Activated CD4-positive, alpha-beta memory T cell treated with anti-CD3 and anti-CD28 coated beads for 36 hours (primary cell): ENCODE measurements at places on chromosomes 16 and 17. TPM values are rescaled to one million over a fixed set of nuclear protein-coding genes. Genes with fewer than 3 reads are reported as not detected.

GRCh38 chr17:79948406-79948944 is 87.2 kb downstream of the TBC1D16 start:
- no peaks in the 10 kb centered on the region for H3K36me3 ChIP-seq
- H3K27me3 ChIP-seq, result no peaks in the 10 kb centered on the region
- no peaks in the 10 kb centered on the region for H3K4me1 ChIP-seq
- H3K4me3 ChIP-seq, result no peak overlapping the region
- H3K27ac ChIP-seq, result no peak overlapping the region

Gene CSF3
- total RNA-seq, result not detected

Gene CASKIN1
- 0.83 TPM for total RNA-seq

Gene SLC5A11
- not detected for total RNA-seq

- H3K4me3 ChIP-seq, result no peak overlapping the region
- no peak overlapping the region for H3K27ac ChIP-seq
- DNase-seq, result no peak
- H3K4me1 ChIP-seq, result no peaks in the 10 kb centered on the region
- H3K36me3 ChIP-seq, result no peaks in the 10 kb centered on the region
- H3K27me3 ChIP-seq, result peaks cover 7% of the 10 kb centered on the region
Observed at GRCh38 chr17:79921411-79922115, 82.3 kb upstream of the CBX4 start.

Gene DPH1
- 31.1 TPM for total RNA-seq

GRCh38 chr17:57782062-57782490 is 37.0 kb upstream of the CCDC182 start:
- no peak overlapping the region for H3K27ac ChIP-seq
- no peak overlapping the region for H3K4me3 ChIP-seq
- H3K27me3 ChIP-seq, result peaks cover 8% of the 10 kb centered on the region
- no peak for DNase-seq
- no peaks in the 10 kb centered on the region for H3K36me3 ChIP-seq

- DNase-seq, result no peak
- peaks cover 21% of the 10 kb centered on the region for H3K27me3 ChIP-seq
- peaks cover 3% of the 10 kb centered on the region for H3K4me1 ChIP-seq
- H3K27ac ChIP-seq, result no peak overlapping the region
- H3K36me3 ChIP-seq, result no peaks in the 10 kb centered on the region
Observed at GRCh38 chr17:63542942-63543821, 7.1 kb upstream of the DCAF7 start.

DNA sequence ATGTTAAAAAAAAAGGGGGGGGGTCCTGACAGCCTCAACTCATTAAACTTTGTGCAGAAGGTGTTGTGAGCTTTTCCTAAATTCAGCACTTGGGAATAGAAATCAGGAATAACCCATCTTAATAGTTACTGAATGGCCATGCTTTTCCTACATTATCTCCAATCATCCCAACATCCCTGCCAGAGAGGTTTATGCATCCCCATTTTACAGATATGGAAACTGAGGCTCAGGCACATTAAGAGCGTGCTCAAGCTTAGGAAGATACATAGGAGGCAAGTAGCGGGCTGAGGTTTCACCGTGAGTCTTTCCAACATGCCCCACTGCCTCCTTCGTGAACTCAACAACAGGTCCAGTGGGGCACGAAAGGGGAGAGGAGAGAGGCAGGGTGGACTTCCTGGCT is 78.4 kb downstream of the C17orf67 start:
- H3K4me3 ChIP-seq, result no peak overlapping the region
- no peaks in the 10 kb centered on the region for H3K36me3 ChIP-seq
- no peak for DNase-seq
- H3K27me3 ChIP-seq, result peaks cover 6% of the 10 kb centered on the region
- peaks cover 3% of the 10 kb centered on the region for H3K4me1 ChIP-seq
- H3K27ac ChIP-seq, result no peak overlapping the region

- H3K36me3 ChIP-seq, result no peaks in the 10 kb centered on the region
- no peak overlapping the region for H3K27ac ChIP-seq
- DNase-seq, result no peak
- H3K4me3 ChIP-seq, result no peak overlapping the region
- peaks cover 2% of the 10 kb centered on the region for H3K27me3 ChIP-seq
- H3K4me1 ChIP-seq, result peaks cover 5% of the 10 kb centered on the region
Observed at GRCh38 chr16:50835358-50836060, 93.6 kb downstream of the CYLD start.

DNA sequence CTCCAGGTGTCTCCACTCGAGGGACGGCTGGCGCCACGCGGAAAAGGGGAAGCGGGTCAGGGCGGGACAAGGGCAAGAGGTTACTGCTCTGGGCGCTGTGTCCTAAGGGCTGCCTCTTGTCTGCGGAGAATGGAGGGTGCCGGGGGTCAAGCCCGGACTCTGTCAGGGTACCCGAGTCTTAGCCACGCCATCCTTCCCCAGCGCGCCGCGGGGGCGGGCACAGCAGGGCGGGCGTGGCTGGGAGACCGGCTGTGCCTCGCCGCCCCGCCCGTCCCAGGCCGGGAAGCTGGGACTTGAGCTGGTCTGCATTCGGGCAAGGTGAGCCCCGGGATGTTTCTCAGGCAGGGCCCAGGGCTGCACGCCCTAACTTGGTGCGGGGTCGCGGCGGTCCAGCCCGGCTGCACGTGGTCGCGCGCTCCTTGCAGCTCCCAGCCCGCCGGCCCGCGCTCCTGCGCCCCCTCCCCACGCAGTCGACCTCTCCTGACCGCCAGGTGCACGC is 6.2 kb upstream of the ACTG1 start:
- H3K4me3 ChIP-seq, result peak overlapping the region; percentile 45
- DNase-seq, result peak; percentile 39
- H3K4me1 ChIP-seq, result peaks cover 17% of the 10 kb centered on the region
- H3K36me3 ChIP-seq, result no peaks in the 10 kb centered on the region

DNA sequence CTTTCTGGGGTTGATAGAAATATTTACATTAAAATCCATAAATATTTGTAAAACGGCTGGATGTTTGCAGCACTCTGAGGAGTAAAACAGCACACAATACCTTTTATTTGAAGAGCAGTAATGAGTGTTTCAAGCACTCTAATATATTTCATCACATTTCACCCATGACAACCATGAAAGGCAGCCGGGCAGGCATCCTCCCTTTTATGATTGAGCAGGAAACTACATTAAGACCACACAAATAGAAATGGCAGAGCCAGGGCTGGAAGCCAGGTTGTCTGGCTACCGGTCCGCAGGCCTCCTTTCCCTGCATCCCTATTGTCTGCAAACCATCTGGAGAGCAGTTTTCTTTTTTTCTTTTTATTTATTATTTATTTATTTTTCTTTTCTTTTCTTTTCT is 23.1 kb upstream of the GPRC5C start:
- H3K27me3 ChIP-seq, result peaks cover 3% of the 10 kb centered on the region
- H3K4me1 ChIP-seq, result no peaks in the 10 kb centered on the region

GRCh38 chr17:64689106-64689505 is 27.0 kb upstream of the SMURF2 start:
- no peak overlapping the region for H3K27ac ChIP-seq
- no peaks in the 10 kb centered on the region for H3K27me3 ChIP-seq
- H3K36me3 ChIP-seq, result no peaks in the 10 kb centered on the region
- no peaks in the 10 kb centered on the region for H3K4me1 ChIP-seq
- no peak overlapping the region for H3K4me3 ChIP-seq

Gene SMPD3
- total RNA-seq, result 0.12 TPM

- H3K27ac ChIP-seq, result no peak overlapping the region
- no peak overlapping the region for H3K4me3 ChIP-seq
- H3K4me1 ChIP-seq, result no peaks in the 10 kb centered on the region
Observed at GRCh38 chr16:50910736-50911100, 168.8 kb downstream of the CYLD start.

Gene SOCS1
- 146 TPM for total RNA-seq

DNA sequence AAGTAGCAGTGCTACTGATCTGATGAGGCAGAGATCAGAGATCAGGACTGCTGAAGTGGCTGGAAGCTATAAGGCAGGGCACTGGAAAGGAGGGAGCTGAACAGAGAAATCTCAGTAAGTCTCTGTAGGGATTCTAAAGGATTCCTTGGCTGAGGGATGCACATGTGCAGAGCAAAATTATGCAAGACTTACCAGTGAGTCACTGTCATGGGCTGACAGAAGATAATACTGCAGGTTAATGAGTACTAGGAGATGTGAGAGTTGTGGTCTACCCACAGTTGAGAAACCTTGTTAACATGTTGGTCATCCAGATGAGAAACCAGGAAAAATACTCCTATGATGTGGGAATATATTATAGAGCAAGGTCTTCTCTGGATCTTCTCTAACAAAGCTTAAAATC is 378.1 kb downstream of the HAPSTR1 start:
- no peaks in the 10 kb centered on the region for H3K4me1 ChIP-seq
- no peak overlapping the region for H3K4me3 ChIP-seq
- no peak overlapping the region for H3K27ac ChIP-seq
- no peak for DNase-seq
- H3K36me3 ChIP-seq, result no peaks in the 10 kb centered on the region

DNA sequence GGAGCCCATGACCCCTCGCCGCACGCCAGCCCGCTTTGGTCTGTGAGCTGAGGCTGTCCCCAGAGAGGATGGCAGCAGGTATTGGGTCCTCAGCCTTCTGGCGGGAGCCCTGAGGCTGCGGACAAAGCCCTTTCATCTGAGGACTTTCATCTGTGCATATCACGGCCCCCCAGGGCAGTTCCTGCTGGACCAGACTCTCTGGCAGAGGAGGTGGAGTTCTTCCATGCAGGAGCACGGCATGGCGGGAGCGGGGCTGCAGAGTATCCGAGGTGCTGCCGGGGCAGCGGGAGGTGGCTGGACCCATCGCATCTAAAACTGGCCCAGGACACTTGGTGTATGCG is 18.8 kb downstream of the DHX38 start:
- no peaks in the 10 kb centered on the region for H3K4me1 ChIP-seq
- no peak for DNase-seq
- no peak overlapping the region for H3K4me3 ChIP-seq
- no peaks in the 10 kb centered on the region for H3K27me3 ChIP-seq

Gene ITGA2B
- 1.4 TPM for total RNA-seq

DNA sequence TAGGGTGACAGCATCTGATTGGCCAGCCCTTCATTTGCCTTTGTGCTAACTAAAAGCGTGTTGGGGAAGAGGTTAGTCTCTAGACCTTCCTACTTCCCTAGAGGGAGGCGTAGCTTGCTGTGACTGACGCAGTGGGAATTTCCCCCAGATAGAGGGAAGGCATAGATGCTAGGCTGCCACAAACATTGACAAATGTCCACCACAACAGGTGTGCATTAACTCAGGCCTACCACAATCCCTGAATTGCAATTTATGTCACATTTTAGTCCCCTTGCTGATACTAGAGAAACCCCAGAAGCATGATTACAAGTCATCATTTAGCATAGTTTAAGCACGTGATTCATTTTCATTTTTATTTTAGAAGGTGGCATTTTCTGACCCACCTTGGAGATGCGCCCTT is 76.3 kb upstream of the WSB1 start:
- H3K4me3 ChIP-seq, result no peak overlapping the region
- H3K36me3 ChIP-seq, result no peaks in the 10 kb centered on the region
- peaks cover 14% of the 10 kb centered on the region for H3K4me1 ChIP-seq
- no peaks in the 10 kb centered on the region for H3K27me3 ChIP-seq

DNA sequence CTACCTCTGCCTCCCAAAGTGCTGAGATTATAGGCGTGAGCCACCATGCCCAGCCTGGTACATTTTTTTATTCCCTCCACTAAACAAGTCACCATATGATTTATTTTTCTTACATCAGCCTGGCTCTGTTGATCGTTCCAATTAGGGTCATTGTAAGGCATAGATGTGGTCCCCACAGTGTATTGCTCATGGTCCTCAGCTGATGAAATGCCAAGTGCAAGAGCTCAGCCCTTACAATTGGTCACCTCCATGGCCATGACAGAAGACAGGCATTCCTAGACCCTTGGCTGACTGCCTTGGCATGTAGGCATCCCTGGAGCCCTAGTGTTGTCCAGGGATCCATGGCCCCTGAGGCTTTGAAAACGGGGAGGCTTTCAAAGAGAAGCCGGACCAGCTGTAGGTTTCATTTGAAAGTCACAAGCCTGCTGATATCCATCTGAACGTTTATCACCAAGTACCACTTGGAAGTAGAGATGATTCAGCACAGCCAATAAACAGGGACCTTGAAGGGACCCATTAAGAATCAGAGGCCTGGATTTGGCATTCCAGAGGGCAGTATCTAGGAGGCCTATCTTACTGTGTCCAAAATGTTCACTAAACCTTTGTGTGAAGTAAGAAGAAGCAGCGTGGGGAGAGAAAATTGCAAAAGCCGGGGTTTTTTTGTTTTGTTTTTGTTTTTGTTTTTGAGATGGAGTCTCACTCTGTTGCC is 20.6 kb upstream of the PRKCA start:
- H3K4me1 ChIP-seq, result peaks cover 16% of the 10 kb centered on the region
- no peaks in the 10 kb centered on the region for H3K27me3 ChIP-seq
- no peak for DNase-seq
- H3K4me3 ChIP-seq, result no peak overlapping the region
- no peak overlapping the region for H3K27ac ChIP-seq

Gene OR2C1
- total RNA-seq, result not detected

DNA sequence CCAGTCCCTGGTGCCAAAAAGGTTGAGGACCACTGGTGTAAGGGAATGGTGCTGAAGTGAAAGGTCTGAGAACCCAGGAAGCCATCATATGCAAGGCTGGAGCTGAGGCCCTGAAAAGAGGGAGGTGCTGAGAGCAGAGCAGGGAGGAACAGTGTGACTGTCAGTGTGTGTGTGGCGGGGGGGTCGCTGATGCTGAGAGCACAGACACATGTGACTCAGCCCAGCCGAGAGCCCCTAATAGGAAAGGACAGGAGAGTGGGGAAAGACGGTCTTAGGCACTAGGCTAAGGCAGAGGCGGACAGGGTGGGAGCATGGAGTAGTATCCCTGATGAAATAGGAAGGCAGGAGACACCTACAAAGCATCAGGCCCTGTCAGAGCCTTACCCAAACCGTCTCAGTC is 1.2 kb downstream of the B9D1 start:
- H3K4me1 ChIP-seq, result peaks cover 8% of the 10 kb centered on the region
- H3K36me3 ChIP-seq, result no peaks in the 10 kb centered on the region
- peaks cover 4% of the 10 kb centered on the region for H3K27me3 ChIP-seq
- DNase-seq, result no peak
- H3K27ac ChIP-seq, result no peak overlapping the region

Gene TANC2
- 4.2 TPM for total RNA-seq

Gene TMED6
- total RNA-seq, result 0.58 TPM

DNA sequence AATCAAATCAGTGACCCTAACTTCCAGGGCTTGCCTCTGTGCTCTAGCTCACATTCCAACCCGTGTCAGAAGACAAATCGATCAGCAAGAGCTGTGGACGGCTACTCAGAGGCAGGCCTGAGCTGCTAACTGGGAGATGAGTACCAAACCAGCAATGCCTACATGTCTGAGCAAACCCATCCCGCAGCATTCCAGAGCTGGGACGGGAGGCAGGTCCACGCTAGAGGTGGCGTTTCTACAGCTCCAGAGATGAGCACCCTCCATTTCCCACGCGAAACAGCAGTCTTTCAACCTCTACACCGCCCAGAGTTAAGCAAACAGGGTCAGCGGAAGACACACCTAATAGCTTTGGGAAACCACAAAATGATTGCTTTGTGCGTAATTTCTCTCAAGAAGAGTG is 6.5 kb downstream of the NXN start:
- peaks cover 38% of the 10 kb centered on the region for H3K27me3 ChIP-seq
- no peak overlapping the region for H3K4me3 ChIP-seq
- H3K36me3 ChIP-seq, result no peaks in the 10 kb centered on the region
